ENCODE measurements at places on chromosomes 3 and 15.

GRCh38 chr15:43958861-43959330 lies 132.1 kb downstream of the WDR76 start:
- peak; percentile 76 for DNase-seq

DNA sequence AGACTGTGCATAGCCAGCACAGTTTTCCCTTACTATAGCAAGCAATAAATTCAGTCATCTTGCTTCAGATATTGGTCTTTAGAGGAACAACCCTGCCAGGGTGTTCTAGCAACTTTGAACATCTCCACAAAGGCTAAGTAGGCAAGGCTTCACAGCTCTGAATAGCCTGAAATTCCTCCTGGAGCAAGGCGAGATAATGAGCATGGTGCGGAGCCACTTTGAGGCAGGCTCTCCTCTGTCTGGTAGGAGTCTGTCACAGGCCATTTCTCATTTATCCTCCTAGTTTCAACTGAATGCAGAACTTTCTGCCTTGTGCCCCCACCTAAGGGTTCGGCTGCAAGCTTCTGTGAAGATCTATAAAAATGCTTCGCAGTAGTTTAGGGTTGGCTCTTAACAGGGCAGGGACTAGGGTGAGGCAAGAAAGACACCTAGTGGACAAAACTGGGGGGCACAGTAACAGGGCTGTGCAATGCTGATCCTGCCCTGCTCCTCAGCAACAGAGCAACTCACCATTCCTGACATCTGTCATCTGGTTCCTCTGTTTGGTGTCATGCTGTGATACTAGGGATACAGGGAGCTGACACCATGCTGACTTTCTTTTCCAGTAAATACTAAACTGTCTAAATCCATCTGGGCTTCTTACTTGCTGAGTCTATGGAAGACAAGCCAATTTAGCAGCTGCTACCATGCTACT lies 16.6 kb upstream of the EHHADH start:
- peak; percentile 26 for DNase-seq

GRCh38 chr3:164620423-164620822 lies 457.9 kb downstream of the SI start:
- no peak for DNase-seq

GRCh38 chr15:29003191-29003839 lies 117.5 kb downstream of the APBA2 start:
- peak; percentile 22 for DNase-seq

- peak; percentile 88 for DNase-seq
These were observed 112.8 kb downstream of the LPP start for GRCh38 chr3:188266562-188267274.

DNA sequence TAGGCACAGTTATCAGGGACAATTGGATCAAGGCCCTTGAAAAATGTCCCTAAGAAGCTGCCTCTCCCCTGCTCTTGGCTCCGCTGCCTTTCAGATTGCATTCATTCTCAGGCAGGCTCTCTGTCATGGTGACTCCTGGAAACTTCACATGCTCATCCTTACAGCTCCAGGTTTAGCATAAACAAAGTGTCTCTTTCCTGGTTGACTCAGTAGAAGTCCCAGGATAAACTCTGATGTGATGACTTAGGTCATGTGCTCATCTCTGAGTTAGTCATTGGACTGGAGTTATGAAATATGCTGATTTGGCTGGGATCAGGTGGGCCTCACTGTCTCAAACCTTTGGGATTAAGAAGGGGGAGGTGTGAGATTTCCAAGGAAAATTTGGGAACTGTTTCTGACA lies 243.8 kb downstream of the ZNF621 start:
- no peak for DNase-seq

- DNase-seq = peak; percentile 68
These were observed 207.1 kb downstream of the GBE1 start for GRCh38 chr3:81554388-81554787.

DNA sequence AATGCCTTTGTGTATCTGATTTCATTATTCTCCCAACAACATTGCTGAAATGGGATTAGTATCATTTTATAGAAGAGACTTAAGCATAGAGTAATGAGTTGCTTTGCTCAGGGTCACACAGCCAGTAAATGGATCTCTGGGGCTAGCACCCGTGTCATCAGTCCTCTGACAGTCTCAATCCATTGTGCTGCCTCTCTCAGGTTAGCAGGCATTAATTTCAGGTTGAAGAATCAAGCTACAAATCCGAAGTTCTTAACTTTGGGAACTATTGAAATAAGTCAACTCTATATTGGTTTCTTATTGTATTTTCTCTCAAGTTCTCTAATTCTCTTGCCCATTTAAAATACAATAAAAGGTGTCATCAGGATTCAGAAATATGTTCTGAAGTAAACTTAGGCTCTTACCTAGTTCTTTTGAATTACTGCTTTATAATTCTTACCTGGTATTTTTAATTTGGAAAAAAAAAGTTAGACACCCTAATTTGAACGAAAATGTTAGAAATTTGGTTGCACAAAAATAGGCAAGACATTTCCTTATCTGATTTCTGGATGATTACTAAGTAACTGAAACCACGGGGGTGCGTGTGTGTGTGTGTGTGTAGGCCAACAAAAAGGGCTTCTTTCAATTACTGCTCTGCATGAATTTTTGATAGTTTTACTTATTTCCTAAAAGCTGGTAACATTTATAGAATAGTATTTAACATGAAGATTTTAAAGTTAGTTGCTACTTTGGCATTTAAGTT lies 189.8 kb downstream of the MBNL1 start:
- DNase-seq = peak; percentile 35

- peak; percentile 47 for DNase-seq
These were observed 79.6 kb downstream of the DHX36 start for GRCh38 chr3:154244644-154245043.

DNA sequence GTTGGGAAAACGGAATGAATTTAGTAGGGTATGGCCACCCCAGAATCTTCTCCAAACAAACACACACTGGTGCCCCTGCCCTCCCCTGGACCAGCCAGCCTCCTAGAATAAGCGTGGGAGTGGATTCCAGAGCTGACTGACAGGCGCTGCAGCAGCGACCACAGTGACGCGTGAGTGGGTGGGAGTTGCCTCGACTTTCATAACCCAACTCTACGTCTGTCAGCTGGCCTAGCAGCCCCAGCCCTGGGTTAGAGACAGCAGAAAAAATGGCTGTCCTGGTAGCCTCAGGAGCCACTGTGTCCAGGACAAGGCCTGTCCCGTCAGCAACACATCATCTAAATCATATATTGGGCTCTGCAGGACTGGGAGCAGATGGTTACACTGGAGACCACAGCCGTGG lies 10.0 kb downstream of the PLA2G4B start:
- DNase-seq = no peak

DNA sequence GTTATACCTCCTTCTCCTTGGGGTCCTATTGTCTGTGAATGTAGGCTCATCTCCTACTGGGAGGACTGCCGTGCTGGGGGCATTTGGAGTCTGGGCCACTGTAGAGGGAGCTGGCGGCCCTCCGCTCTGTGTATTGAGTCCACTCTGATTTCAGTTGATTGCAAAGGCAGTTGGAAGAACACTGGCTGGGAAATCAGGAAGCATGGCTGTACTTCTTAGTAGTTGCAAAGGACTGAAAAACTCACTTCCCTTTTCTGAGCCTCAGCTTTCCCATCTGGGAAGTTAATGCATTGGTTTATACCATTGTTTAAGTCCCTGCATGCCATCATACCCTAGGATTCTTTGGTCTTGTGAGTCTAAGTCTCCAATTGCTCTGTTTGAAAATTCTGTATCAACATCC lies 46.7 kb downstream of the TMED3 start:
- DNase-seq = no peak

GRCh38 chr3:172776049-172776717 lies 25.7 kb downstream of the ECT2 start:
- DNase-seq = no peak

DNA sequence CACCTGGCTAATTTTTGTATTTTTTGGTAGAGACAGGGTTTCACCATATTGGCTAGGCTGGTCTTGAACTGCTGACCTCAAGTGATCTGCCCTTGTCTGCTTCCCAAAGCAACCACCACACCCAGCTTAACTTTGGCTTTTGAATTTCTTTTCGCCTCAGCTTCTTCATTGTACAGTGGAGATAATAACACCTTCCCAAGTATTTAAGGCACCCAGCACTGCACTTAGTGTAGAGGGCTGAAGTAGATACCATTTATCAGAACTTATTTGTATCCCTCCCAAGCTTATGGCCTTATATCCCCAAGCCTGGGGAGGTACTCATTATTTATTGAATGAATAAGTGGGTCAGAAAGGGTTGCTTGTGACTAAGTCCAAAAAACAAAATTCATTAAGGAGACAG lies 2.3 kb downstream of the SQOR start:
- DNase-seq = no peak

DNA sequence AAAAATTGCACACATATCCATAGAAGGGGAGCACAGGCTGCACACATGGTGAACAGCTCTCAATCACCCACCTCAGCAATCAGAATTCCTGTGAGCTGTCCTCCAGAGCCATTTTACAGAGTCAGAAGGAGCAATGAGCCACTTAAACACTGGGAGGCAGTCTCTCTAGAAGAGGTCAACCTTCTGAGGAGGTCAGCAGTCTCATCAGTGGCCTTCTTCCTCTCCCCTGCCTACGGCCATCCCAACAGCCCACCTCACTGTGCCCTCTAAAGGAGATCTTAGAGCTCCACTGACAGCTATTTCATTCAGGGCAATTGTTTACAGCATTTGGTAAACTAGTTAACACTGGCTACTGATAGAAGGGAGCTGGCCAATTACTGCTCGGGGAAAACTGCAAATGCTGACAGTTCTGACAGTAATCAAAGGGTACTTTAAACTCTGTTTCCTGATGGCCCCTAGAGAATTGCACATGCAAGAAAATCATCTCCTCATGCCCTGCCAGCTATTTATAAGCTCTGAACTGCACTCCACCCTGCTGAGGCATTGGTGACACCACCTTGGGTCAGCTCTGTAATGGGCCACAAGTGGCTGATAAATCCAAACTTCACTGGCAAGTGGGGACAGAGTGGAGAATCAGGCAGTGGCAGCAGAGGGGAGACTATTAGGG lies 42.1 kb upstream of the TSPAN3 start:
- DNase-seq = no peak

- DNase-seq = peak; percentile 61
These were observed 183.3 kb upstream of the ZBTB20 start for GRCh38 chr3:115330430-115330829.

DNA sequence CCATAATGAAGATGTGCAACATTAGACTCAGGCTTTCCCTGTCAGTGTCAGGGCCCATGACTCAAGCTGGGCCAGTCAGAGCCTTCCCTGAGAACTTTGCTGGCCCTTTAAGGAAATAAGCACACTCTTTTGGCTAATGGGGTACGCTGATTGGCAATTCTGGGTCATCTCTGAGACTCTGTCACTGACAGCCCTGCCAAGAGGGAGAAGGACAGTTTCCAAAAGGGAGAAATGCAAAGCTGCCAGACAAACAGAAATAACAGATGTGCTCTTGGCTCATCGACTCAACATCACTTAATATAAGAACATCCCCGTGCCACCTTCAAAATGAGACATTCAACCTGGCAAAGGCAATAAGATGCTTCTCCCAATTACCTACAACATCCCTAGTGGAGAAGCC lies 491.9 kb upstream of the PROK2 start:
- no peak for DNase-seq

- no peak for DNase-seq
These were observed 813.3 kb downstream of the NR2F2 start for GRCh38 chr15:97143592-97144376.

DNA sequence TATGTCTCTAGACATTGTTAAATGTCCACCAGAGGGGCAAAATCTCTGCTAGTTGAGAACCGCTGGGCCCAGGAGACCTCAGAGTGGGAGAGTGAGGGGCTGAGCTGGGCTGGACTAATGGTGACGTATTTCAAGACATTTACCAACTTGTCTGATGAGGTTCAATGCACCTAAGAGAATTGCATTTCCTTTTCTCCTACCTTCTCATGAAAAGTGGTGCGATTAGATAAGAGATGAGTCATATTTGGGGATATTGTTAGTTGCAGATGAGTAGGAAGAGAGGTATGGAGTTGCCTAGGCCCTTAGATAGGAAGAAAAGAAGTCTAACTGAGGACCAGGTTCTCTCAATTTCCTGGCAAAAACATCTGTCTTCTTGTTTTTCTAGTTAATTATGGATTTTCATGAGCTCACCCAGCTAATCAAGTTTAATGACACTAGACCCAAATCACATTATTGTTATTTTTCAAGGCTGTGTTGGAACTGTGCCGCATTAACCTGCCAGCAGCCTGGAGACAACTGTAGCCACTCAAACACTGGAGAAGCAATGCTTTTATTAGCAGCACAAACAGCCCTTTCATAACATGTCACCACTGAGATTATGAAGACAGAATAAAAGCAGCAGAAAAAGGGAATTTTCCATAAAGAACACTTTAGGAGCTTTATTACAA lies 144.2 kb downstream of the PDCD6IP start:
- no peak for DNase-seq

DNA sequence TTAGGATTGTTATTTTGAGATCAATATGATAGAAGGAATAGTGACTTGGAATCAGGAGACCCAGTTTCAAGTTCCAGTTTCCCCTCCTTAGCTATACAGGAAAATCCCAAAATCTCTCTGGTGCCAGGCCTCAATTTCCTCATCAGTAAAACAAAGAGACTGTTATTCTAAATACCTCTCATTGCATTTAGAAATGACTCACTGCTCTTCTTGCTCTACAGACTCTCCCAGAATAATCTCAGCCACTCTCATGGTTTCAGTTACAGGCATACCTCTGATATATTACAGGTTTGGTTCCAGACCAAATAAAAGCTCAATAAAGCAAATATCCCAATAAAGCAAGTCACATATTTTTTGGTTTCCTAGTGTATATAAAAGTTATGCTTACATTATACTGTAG lies 28.3 kb downstream of the IMPG2 start:
- DNase-seq = peak; percentile 29

DNA sequence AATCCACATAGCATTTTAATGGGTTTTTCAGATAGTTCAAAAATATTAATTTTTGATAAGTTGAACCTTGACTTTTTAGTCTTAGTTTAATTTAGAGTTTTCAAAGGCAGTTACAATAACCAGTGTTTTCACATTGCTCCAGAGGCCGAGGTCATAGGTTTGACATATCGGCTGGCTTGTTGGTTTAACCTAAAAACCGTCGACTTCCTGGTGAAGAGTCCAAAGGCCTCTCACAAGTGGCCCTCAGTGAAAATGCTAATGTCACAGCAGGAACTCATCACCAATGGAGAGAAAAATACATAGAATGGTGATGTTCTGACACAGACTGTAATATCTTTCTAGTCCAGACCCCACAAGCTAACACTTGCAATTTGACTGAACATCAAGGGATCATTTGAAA lies 642.3 kb downstream of the PLOD2 start:
- no peak for DNase-seq

DNA sequence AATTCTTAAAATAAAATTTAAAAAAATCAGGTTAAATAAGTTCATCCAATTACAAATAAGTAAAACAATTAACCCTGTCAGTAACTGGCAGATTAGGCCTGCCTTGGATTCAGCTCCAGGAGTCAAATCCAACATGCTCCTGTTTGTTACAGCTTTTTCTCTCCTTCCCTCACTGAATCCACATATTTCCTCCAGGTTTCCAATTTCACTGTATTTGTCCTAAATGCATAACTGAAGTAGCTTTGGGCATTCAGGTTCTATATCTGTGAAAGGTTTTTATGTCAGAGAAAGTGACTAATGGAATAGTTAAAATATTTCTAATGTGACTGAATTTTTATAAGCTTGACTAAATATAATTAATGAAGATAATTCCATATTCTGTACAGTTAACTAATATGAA lies 79.7 kb downstream of the IFT80 start:
- DNase-seq = no peak

GRCh38 chr15:59304034-59304795 lies 68.5 kb downstream of the MYO1E start:
- DNase-seq = peak; percentile 56

Data from astrocyte of the spinal cord (primary cell).